NCI-H446 treated with DMSO at 0.1 percent for 48 hours (cell line): ENCODE measurements at places on chromosomes 4 and X.

DNA sequence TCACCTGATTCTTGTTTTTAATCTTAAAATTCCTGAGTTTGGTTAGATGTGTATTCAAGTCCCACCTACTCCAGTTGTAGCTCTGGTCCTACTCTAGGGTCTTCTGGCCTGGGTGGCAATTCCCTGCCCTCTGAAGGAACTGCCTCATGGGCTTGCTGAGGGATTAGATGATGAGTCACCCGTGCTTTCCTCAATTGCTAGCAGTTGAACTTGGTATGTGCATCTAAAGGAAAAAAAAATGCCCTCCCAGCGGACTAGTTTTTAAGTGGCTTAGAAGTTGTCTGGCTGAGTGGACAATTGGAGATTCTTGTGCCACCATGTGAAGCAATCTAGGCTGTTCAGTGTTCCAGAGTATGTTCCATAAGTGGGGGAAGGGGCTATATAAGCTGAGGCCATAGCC lies 127.0 kb downstream of the CCNG2 start:
- no peak for DNase-seq

GRCh38 chr4:110636171-110636679 lies 13.3 kb upstream of the PITX2 start:
- no peak for DNase-seq

GRCh38 chr4:169259271-169259670 lies 11.5 kb downstream of the SH3RF1 start:
- no peak for DNase-seq

DNA sequence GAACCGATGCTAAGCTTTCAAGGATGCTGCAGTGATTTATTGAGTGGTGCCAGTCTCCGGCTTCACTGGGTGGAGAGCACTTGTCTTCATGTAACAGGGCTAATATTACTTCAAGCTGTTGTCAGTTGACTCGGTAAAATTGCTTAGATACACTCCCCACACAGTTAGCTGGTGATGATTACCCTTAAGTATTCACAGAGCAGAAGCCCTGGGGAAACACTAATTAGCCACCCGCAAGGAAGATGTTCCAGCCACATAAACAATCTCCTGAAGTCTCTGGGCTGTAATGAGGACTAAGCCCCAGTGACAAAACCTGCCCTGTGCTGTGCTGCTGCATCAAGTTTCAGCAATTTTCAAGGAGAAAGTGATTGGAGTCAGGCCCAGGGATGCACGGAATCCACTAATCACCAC lies 37.3 kb upstream of the GK2 start:
- DNase-seq, result peak; percentile 79

DNA sequence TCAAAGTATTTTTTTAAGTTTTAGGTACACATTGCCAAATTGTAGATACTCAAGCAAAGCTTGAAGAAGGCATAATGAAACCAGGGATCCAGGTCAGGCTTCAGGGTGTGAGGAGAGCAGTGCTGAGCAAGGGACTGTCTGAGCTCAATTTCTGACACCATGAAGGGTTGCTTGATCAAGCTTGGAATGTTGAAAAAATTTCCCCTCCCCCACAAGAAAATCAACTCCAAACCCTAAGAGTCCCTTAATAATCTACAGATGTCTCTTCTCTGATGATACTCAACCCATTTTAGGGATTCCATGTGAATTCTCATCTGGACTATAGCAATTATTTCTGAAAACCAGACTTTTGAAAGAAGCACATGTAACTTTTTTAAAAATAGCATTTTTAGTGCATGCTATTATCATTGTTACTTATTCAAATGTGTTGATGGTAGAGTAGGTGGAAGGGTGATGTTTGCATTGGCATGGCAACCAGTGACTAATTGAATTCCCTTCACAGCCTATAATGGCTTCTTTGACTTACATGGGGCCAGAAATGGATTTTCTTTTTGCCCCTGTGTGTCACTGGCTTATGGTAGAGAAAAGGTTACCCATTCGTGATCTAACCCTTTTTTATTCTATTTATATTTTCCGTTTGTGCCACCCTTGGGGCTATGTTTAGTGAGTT lies 252.0 kb downstream of the FBXW7 start:
- no peak for DNase-seq

- peak; percentile 1 for DNase-seq
Observed at GRCh38 chrX:26442340-26442739, 226.4 kb downstream of the MAGEB5 start.

DNA sequence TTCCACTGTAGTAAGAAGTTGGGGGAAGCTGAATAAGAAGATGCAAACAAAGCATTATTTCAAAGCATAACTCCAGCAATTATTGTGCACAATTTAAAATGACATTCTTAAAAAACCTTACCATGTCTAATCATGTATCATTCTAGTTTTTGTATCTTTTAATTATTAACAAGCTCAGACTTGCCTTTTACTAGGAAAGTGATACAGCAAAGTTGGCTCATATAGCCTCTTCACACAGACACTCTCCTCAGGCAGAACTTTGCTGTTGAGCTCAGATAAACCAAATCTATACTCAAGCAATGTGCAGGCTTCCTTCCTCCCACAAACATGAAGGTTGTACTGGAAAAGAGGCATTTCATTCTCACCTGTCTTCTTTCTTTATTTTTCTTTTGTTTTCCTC lies 358.7 kb upstream of the EMCN start:
- no peak for DNase-seq

GRCh38 chrX:9598344-9598743 lies 133.5 kb downstream of the TBL1X start:
- DNase-seq, result no peak

DNA sequence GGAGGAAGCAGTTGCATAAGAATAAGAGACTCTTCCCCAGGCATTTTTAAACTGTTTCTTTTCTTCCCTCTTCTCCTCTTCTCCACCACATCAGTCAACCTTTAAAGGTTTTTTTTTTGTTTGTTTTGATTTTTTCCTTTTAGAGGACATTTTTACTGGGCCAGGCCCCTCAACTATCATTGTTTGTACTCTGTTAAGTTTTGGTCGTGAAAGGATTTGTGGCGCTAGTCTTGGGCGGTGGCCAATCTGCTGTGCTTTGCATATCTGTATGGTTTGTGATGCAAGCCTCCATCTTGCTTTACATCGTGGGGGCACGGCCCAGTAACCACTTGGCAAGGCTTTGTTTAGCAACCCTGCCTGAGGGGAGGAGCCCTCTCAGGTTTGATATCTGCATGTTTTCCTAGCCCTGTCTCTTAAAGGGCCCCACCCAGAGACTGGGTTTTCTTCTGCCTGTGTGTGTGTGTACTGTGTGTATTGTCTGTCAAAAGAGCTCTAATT lies 101.9 kb upstream of the SLITRK2 start:
- DNase-seq, result no peak

DNA sequence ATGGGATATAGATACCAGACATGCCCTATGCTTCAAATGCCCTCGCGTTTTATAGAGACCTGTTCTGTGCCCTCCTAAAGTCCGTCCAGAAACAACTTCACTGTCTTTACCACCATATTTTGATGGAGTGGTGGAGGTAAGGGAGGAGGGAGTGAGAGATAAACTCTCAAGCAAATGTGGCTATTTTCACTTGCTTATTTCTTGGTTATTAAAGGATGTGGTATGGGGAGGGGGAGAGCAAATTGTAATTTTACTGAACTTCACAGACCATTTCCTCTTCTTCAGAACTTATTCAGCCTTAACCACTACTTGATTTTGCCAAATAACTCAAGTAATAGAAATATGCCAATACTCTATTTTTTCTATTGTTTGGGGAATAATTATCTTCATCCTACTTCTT lies 31.5 kb downstream of the GPR174 start:
- DNase-seq, result no peak

GRCh38 chr4:73152893-73153292 lies 83.4 kb upstream of the COX18 start:
- DNase-seq, result no peak

DNA sequence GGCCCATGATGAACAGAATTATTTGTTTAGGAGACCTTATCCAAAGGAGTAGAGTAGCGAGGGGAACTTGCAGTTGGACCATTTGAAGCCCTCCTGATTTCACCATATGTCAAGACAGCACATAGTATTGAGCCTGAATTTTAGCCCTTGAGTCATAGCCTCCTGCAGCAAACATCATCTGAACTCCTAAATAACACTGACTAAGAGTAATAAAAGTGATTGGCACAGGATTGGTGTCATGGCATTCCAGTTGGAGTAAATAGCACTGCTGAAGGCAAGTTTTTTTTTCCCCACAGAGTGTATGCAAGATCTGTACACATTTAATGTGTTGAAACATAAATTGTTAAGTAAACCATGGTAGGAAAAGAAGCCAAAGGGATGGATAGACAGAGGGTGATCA lies 89.0 kb downstream of the COMMD8 start:
- DNase-seq, result peak; percentile 75

GRCh38 chr4:67198727-67199126 lies 346.6 kb downstream of the CENPC start:
- DNase-seq, result peak; percentile 71

GRCh38 chrX:31279359-31279758 lies 207.5 kb upstream of the FTHL17 start:
- DNase-seq, result no peak

DNA sequence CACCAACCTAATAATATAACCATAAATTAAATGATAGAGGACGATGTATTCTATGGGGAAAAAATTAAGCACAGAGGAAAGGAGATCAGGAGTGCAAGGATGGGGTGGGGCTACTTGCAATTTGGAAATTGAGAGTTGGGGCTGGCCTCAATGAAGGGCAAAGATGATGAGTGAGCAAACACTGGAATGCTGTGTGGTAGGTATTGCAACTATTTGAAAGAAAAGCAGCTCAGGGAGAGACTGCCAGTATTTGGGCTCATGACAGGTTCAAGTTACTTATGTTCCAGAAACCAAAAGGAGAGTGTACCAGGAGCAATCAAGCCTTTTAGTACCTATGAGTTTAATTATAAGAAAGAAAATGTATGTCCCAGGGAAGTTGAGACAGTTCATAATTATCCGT lies 47.4 kb downstream of the ASIC5 start:
- DNase-seq, result no peak
